Choroid plexus epithelial cell (primary cell): ENCODE measurements at places on chromosomes 2 and 18.

- DNase-seq, result no peak
These were observed 24.8 kb downstream of the NPHP1 start for GRCh38 chr2:110180036-110180435.

DNA sequence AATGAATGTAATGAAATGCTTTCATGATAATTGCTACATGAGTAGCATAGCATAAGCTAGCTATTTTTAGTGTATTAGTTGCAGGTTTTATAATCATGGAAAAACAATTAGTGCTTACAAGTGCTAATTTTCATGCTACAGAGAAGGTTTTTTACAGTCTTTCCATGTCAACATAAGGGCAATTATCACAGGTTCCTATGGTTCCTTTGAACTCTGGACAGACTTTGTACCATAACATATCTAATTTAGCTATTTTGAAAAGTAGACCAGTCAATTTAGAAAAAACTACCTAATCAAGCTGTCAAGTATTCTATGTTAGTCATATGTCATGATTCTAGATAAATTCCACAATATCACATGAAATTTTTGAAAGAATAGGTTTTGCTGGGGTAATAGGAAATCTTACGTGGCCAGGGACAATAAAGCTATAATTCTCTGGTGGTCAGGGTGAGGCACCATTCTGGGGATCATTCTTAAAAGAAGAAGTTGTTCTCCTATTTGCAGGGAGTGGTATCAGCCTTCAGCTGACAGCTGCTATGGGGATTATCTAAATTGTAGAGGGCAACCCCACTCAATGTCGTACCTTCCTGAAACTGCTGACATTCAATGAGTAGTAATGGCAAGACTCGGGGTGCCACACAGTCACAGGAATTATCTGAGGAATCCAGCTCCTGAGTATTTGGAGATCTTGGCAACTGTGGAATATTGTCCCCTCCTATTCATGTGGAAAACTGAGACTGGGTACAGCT, 724.0 kb upstream of the LINC00305 start:
- DNase-seq, result no peak

GRCh38 chr2:204533629-204534370, 11.5 kb upstream of the PARD3B start:
- DNase-seq, result no peak

- no peak for DNase-seq
These were observed 23.5 kb upstream of the SUCLG1 start for GRCh38 chr2:84482603-84483002.

DNA sequence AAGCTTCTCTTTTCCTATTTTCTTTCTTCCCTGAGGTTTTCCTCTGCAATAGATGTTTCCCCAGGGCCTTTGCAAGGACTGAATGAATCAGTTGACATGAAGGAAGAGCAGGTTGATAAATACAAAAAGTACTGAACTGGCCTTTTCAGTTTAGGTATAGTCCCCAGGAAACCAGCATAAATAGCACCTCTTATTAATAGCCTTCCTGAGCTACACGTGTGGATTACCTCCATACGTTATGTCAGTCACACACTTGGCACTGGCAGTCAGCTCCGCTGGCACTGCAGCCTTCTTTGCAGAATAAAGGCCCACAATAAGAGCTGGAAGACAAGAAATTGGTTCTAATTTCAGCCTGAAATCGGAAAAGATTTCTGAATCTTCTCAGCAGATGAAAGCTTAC, 60.7 kb downstream of the KCTD18 start:
- no peak for DNase-seq
